ENCODE measurements at places on chromosomes 3 and 15.

DNA sequence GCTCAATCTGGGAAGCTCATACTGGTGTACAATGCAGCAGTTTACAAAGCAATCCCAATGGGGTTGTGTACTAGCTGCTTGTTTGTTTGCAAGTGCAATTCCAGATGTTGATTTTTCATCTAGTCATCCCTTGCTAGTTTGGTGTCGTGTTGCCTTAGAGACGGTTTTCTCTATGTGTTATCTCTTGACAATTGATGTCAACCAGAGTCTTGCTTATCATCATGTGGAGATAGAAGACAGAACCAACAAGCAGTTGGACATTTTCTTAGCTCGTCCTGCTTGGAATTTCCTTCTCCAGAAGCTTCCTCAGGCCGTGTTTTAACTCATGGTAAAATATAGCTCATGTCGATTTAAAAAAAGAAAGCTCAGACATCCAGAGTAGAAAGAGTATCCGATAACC, 262.0 kb upstream of the KCNH8 start:
- DNase-seq = no peak

DNA sequence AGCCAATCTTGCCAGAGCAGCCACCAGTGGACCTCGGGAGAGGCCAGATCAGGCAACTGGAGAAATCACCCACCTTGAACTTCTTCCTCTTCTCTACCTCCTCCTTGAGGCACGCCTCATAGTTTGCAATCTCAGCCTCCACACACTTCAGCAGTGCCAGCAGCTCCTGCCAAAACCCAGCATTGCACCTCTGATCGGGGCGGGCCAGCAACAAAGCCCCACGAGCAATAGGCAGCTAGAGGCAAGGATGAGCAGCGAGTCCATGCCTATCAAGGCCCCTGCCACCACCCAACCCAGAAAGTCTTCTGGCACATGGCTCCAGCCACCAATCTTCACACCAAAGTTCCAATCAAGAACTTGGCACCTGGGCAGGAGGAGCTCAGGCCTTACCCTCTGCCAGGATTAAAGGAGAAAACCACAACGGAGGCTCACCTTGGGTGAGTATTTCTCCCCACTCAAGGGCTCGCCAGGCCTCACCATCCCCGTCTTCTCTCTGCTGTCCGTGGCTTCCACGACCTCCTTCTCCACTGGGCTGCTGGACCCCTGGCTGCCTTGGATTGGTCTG, 42.1 kb downstream of the SEMA3G start:
- DNase-seq = no peak

GRCh38 chr15:25433118-25433865, 5.5 kb downstream of the UBE3A start:
- DNase-seq = no peak

DNA sequence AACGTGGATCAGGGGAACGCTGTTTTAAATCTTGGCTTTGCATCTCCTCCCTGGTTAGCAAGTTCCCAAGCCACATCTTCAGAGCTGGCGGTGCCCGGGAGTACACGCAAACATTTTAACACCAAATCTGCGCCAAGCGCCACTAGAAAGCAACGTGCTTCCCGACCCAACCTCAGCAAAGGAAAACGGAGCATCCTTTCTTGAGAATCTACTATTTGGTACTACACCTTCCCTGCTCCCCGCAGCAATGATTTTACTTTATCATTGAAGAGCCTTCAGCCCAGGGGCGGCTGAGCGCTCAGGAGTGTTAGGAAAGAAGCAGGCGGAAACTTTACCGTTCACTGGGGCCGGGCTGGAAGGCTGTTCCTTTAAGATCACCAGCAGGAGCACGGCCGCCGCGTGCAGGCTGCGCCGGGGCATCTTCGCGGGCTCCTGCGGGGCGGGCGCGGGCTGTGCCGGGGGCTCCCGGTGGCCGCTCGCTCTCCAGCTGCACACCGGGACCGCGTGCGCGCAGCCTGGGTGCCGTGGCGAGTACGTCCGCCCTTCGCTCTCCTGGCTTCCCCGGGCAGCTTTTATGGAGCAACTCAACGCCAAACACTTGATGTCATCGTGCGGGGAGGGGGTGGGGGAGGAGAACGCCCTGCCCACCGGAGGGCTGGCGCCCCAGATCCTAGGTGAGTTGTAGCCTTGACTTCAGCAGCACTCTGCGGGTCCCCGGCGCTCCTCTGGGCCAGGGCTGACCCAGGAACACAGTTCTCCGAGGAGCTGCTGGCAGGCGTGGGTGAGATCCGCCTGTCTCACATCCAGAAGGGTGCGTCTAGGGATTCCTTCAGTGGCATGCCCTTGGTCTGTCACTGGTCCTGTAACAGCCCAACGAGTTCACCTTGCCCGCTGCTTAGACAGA, at the start of gene CA12:
Gene CA12 (minus strand): TSS at position 546 of the 904 bp plus-strand sequence. CDS start 126 bp downstream, at position 420.
- DNase-seq = peak; percentile 2

DNA sequence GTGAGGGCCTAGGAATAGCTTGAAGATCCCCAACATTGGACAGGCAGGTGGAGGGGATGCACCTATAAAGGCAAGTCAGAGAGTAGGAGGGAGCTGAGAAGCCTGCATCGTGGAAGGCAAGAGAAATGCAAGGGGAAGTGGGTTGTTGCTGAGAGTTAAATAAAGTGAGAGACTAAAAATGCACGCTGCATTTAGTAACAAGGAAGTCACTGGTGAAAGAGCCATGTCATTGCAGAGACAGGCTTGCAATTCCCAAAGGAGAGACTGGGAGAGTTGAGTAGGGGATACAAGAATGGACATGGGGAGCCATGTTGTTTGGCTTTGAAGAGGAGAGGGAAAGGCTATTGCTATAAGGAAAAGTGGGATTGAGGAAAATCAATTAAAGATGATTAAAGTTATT, 77.0 kb upstream of the HEG1 start:
- no peak for DNase-seq

DNA sequence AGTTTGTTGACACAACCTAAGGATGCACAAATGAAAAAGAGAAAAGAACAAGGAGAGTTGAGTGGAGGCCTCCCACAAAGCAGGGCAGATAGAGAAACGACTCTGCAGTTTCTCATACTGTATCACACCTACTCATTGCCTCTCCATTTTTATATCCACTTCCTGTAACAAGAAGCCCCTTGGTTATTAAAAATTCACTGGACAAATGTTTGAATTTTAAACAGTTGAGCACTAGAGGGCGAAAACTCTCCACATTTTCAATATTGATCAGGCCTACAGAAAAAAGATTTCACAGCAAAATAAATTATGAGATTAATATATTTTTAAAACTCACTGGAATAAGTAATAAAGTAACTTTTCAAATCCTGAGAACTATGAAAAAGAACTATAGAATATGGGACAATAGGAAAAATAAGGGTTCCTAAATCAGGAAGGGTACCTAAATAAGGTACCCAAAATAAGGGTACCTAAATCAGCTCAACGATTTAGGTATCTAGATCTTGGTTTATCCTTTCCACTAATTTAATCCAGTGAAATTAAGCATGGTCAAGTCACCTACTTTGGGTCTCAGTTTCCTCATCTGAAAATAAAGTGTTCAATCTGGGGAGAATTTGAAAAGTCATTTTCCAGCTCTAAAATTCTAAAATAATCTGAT, 47.0 kb upstream of the PPIB start:
- no peak for DNase-seq

DNA sequence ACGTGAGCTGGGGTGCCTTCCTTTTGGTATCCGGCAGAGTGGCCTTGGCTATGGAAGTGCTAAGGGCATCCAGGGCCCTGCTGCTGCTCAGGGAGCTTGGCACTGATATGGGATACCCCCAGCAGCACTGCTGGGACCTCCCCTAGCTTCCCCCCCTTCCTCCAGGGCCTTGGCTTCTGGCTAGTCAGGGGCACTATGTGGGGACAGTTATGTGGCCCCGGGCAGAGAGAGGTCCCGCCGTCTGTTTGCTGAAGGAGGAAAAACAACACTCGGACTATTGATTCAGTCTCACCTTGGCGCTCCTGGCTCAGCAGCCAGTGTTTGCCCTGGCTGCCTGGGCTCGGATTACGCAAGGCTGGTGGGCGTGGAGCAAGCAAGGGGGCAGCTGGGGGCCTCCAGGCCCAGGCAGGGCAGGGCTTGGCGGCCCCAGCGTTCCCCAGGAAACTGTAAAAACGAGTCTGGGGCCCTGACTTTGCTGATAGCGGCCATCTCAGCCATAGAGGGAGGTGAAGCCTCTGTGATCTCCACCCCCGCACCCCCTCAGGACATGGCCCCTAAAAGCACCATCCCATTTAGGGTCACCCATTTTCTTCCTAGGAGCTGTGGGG, 5.7 kb downstream of the FURIN start:
- DNase-seq = no peak

GRCh38 chr3:186845756-186846155, 3.2 kb downstream of the ADIPOQ start:
- DNase-seq = no peak

DNA sequence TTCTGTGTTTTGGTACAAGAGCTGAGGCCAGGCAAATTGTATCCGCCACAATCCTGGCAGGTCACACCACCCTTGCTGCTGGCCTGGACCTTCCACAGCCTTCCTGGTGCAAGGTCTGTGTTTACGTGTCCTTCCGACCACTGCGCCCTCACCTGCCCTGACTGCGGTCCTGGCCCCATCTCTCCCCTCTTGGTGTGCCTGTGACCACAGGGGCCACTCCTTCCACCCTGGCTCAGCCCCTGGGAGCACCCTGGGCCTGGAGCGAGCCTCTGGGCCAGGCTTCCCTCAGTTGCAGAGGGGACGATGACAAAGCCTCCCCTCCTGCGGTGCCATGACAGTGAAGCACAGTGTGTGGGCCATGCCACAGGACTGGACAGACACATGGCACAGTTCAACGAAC, 104.5 kb downstream of the PLXNA1 start:
- no peak for DNase-seq

GRCh38 chr3:30737743-30738499, 131.5 kb downstream of the TGFBR2 start:
- DNase-seq = no peak

- DNase-seq = peak; percentile 47
Measured at GRCh38 chr3:49803465-49804140, 542 bp downstream of the INKA1 start.

DNA sequence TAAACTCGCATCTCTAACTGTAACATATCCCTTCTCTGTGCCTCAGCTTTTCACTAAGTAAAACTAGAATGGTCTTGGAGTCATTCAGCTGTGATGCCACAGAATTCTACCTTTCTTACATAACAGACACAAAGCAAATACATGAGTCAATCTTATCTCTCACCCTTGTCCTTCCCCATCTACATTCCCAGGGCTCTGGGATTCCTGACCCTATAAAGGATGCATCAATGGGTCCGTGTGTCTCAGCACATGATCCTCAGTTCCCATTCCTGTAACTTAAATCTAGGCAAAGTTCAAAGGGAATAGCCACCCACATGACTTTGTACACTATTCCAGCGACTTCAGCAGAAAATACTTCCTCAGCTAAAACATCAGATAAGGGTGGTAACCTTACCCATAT, 11.8 kb upstream of the ARL8B start:
- DNase-seq = no peak

GRCh38 chr3:35664460-35664919, 25.2 kb downstream of the ARPP21 start:
- DNase-seq = no peak

GRCh38 chr3:12964711-12965612, 108.3 kb downstream of the IQSEC1 start:
- no peak for DNase-seq

DNA sequence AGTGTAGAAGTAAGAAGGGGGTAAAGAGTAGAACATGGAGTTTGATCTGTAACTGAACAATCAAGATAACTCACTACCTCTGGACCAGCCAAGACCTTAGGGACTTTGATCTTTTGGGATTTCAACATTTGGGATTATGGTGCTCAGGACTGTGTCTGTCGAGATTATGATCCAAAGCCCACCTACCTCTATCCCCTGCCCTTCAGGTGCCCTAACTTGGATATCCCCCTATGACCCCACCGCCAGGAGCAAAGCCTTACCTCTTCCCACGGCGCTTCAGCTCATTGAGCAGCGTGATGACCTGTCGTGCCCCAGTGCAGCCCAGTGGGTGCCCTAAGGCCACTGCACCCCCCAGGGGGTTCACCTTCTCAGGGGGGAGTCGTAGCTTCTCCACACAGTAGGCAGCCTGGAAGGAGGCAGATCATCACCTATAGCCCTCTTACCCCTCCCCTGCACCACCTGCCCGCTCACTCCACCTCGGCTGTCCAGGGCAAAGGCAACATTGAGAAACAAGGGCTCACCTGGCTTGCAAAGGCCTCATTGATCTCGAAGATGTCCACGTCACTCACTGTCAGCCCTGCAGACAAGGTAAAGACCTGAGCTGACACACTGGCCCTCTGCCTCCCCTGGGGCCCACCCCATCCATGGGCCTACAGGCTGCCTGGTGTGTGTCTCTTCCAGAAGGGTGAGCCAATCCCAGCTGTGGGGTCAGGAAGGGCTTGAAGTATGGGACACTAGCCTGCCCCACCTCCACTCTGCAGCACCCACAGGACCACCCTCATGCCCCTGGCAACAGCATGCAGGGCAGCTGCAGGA, 11.4 kb downstream of the ACAA1 start:
- DNase-seq = no peak

DNA sequence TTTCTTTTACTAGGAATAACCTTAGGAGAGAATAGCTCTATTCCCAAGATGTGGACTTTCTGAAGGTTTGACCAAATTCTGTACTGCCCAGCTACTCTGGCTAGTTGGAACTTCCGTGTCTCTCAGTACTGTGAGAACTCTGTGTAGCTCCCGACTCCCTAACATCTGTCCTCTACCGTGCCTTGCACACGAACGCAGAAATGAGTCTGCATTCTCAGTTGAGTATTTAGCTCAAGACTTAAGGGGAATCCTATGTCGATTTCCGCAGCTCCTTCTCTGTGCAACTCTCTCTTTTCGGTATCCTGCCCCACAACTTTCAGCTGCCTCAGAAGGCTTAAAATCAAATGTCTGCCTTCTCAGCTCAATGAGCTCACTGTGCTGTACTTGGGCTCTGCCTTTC, 86.7 kb upstream of the EPHB3 start:
- no peak for DNase-seq

GRCh38 chr3:150747886-150748683, 14.9 kb downstream of the SIAH2 start:
- DNase-seq = no peak

GRCh38 chr15:94951538-94951937, 720.2 kb downstream of the MCTP2 start:
- DNase-seq = no peak

DNA sequence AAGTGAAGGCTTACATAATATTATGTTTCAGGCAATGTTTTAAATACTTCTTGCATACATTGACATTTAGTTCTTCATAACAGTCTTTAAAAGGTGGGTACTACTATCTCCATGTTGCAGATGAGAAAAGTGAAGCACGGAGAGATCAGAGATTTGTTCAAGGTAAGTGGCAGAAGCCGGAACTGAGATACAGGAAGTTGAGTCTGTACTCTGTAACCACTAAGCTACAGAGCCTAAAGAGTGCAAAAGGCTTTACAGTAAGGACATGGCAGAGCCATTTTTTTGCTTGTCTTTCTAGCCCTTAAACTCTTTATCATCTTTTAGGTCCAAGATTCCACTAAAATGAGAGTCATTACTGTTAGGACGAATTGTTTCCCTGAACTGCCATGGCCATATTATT, 186.5 kb upstream of the PEX5L start:
- no peak for DNase-seq

DNA sequence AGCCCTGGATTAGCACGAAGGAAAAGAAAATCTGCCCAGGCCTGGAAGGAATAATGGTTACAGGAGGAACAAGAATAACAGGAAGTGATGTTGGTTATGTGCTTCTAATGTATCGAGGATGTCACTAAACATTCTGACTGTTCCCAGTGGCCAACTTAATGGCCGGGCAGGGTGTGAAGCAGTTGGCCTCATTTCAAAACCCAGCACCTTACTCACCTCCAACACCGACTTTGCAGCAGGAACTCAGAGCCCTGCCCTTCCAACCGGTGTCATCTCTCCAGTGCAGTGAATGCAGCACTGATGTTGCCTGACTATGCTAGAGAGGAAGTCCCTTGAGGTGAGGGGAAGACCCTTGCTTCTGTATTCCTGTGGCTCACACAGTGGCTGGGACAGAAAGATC, 162.4 kb upstream of the LRTM1 start:
- no peak for DNase-seq
